NCI-H345 (cell line): ENCODE measurements at places on chromosomes 2 and 18.

GRCh38 chr2:65232636-65233035 lies 5.0 kb downstream of the ACTR2 start:
- no peak for DNase-seq

- no peak for DNase-seq
Measured at GRCh38 chr18:77077401-77077800, 55.2 kb downstream of the MBP start.

GRCh38 chr2:61688369-61689334 lies 150.5 kb upstream of the XPO1 start:
- DNase-seq = no peak

GRCh38 chr2:42054714-42055430 lies 7.1 kb downstream of the PKDCC start:
- no peak for DNase-seq

GRCh38 chr18:60372132-60372531 lies 443 bp downstream of the MC4R start:
- no peak for DNase-seq

DNA sequence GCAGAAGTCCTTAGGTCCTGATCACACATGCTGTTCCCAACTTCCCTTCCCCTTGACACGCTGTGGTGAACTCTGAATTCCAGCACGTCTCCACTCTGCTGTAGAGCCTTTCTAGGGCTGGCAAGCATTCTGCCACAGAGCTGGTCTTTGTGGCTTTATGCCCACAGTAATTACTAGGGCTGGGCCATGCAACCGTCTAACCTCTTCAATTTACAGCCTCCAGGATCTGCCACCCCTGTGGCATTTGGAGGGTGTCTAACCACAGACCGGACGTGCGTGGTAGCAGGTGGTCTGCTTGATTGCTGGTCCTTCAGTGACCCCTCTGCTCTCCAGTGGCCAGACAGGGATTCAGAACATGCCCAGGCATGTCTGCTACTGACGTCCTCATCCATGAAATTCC lies 43.1 kb upstream of the TGFA start:
- DNase-seq = no peak
